ENCODE measurements at places on chromosomes 7 and 10. TPM values are rescaled to one million over a fixed set of nuclear protein-coding genes. Genes with fewer than 3 reads are reported as not detected.

DNA sequence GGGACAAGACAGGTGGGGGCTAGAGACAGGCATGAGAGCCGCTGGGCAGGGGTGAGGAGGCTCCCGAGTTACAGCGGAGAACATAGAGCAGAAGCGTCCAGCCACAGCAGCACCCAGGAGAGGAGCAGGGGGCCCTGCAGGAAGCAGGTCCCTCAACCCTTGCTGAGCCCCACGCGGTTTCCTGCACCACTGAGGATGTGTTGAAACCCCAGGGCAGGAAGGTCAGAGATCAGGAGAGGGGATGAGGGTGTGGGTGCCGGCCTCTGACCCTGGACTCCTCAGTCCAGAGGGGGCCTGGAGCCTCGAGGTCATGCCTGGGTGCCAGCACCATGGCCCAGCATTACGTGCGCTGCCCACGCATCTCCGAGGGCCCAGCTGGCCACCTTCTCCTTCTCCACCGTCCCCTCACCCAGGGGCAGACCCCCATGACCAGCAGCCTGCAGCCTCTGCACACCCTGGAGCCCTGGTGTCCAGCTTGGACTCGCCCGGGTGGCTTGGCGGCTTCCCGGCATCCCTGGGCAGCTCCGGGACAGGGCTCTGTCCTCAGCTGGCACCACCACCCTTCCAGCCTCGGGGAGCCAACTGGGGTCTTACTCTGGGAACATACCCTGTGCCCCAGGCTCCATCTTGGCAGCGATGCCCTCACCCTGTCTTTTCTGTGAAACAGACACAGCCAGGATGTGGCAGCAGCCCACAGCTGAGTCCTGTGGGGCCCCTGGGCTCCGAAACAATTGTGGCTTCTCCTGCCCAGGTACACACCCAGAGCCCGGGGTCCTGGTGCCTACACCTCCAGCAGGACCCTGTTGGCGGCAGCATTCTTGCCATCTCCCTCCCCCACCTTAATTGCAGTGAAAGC, 52.0 kb downstream of the STK32C start:
- no peak for DNase-seq

- no peak for DNase-seq
Measured at GRCh38 chr7:92251181-92251580, 5.4 kb downstream of the ANKIB1 start.

GRCh38 chr7:143477501-143478150, at the start of gene TAS2R41:
Gene TAS2R41 (plus strand): TSS chr7:143477873. CDS start chr7:143477873, 0 bp downstream.
- DNase-seq = no peak

DNA sequence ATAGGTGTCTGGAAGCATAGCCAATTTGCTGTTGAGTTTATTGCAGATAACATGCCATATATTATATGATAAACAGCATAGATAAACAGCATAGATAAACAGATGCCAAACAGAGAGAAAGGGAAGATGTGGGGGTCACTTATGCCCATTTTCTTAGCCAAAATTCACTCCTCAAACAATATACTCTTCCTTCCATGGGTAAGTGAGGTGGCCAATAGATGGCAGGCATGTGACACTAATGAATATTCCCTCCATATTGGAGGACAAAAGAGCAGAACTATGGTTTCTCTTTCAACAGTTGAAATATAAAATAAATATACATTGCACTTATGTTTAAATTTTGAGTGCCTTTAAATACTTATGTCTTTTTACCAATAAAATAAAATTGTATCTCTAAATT, 1212.8 kb downstream of the REEP3 start:
- DNase-seq = peak; percentile 11

DNA sequence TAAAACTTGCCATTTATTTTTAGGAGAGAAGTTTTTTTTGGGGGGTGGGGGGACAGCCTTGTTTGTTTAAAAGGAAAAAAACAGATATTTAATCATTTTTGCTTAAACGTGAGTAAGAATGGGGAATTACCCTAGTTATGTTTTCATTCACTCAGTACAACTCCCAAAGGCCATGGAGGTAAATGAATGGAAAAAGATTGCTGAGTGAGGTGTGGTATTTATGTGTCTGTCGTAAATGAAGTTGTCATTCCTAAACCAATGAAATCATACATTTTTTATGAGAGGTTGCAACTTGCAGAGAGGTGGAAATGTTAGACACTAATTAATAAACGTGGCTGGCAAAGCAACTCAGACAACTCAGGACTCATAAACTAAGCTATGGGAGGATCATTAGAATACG, 218.1 kb downstream of the CELF2 start:
- no peak for DNase-seq

DNA sequence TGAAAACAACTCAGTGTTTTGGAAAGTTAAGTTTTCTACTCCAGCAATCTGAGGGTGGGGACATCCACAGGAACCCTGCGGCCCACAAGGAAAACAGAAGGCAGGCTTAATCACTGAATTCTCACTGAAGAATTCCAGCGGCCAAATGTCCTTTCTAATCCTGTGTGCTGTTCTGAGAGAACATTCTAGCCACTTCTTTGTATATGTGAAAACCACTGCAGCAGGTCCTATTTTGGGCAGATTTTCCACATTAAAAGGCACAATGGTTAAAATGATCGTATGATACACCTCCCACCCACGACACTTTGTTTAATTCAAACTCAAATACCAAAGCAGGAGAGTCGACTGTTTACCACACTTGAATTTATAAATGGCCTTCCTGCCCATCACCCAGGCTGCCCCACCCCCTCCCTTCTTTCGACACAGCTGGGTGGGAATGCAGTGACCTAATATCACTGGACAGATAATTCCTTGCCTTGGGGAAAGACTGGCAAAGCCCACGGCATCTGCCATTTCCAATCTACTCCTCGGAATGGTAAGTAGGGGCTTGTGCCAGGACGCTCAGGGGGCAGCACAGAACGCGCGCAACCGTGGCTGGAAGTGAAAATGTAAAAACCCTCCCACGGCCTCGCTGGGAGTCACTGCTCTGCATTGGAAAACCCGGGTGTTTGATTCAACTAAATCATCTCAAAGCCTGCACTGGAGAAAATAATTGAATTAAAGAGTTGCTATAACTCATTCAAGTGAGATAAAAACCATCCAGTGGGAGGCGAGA, 67.0 kb downstream of the CTBP2 start:
- DNase-seq = peak; percentile 69

The DYNC1I1 gene
- 2.2 TPM for total RNA-seq

The ASIC3 gene
- 2.2 TPM for total RNA-seq

The CLEC5A gene
- total RNA-seq = not detected

The LRMDA gene
- not detected for total RNA-seq

Data from LHCN-M2 (cell line).